Left ventricle myocardium inferior (tissue), 1 donor: ENCODE measurements at places on chromosomes 4 and X. TPM values are rescaled to one million over a fixed set of nuclear protein-coding genes. Genes with fewer than 3 reads are reported as not detected.
A peak's percentile ranks its signal among the peaks of the same experiment; 100 is the strongest.

The ZNF157 gene
- total RNA-seq, result not detected

The XAGE1B gene
- total RNA-seq, result not detected

The SH3D19 gene
- 121 TPM for total RNA-seq

The ADH1B gene
- total RNA-seq, result 91.9 TPM

The LINC00632 gene
- 123 TPM for total RNA-seq

The SHROOM3 gene
- 16.2 TPM for total RNA-seq

The PNMA6A gene
- total RNA-seq, result 1.4 TPM

- H3K4me1 ChIP-seq, result no peaks in the 10 kb centered on the region
- H3K36me3 ChIP-seq, result no peaks in the 10 kb centered on the region
- DNase-seq, result no peak
- H3K4me3 ChIP-seq, result no peak overlapping the region
Observed at GRCh38 chrX:9832811-9833210, 46.6 kb downstream of the SHROOM2 start.

DNA sequence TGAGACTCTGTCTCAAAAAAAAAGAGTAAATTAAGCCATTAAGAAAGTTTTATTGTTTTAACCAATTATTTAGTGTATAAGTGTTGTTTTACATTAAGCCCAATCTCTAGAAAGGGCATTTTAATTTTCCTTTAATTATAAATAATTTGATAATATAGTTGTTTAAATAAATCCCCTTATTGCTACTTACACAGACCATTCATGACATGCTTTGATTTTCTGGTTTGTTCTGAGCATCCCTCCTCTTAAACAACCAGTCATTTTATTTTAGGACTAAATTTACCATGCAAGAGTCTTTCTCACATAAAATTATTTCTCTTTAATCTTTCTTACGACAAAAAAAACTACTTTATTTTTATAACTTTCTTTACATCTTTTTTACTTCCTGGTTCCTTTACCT lies 23.5 kb upstream of the PAGE5 start:
- no peaks in the 10 kb centered on the region for H3K27me3 ChIP-seq
- no peak for DNase-seq
- no peaks in the 10 kb centered on the region for H3K4me1 ChIP-seq

- peaks cover 10% of the 10 kb centered on the region for H3K27me3 ChIP-seq
- no peaks in the 10 kb centered on the region for H3K4me1 ChIP-seq
- no peak for DNase-seq
- H3K4me3 ChIP-seq, result no peak overlapping the region
- no peaks in the 10 kb centered on the region for H3K36me3 ChIP-seq
- H3K27ac ChIP-seq, result no peak overlapping the region
Observed at GRCh38 chr4:165124488-165124887, 11.8 kb upstream of the TMEM192 start.

DNA sequence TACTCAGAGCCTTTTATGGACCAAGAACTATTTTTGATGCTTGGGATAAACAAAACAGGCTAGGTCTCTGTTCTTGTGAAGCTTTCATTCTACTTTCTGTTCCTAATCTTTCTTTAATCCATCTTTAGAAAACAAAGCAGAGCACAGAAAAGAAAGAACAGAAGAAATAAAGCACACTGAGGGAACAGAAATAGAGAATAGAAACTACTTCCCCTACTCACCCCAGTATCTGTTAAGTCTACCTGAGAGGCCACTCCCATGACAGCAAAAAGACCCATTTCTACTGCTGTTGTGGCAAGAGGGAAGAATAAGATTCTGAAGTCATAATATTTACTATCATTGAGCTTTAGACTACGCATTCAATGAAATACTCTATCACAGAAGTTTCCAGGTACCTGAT lies 9.2 kb downstream of the RFC1 start:
- H3K4me1 ChIP-seq, result peaks cover 25% of the 10 kb centered on the region
- no peaks in the 10 kb centered on the region for H3K27me3 ChIP-seq
- DNase-seq, result no peak

DNA sequence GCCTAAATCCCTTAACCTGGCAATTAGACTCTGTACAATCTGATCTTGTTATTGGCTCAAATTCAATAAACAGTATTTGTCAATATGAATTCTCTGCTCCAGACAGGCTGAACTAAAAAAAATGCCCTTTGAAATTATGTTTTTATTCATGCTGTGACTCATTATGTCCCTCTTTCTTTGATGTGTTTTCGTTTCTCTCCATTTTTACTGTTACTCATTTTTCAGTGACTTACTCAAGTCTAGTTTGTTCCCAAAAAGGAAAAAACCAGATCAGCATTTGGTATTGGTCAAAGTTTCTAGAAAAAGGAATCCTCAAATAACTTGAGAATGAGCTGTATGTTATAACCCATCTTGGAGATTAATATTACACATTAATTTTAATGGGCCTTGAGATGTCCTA lies 40.4 kb downstream of the UNC5C start:
- H3K27me3 ChIP-seq, result peaks cover 5% of the 10 kb centered on the region
- no peak for DNase-seq
- H3K4me3 ChIP-seq, result no peak overlapping the region

DNA sequence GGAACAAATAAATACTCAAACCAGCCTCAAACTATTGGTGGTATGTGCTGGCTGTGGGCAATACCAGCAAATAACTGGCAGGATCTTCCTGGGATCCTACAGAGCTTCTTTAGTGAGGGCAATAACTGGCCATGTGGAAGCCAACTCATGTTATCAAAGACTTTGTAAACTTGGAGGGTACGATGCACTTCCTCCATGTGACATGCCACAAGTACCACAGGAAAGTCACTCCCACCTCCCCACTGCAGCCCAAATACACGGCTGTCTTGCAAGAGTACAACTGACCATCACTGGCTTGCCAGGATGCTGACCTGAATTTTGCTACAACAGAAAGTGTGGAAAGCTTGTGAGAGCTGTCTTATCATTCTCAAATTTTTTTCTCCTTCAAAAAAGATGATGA lies 93.3 kb upstream of the MAML3 start:
- H3K36me3 ChIP-seq, result no peaks in the 10 kb centered on the region
- no peak overlapping the region for H3K4me3 ChIP-seq
- no peaks in the 10 kb centered on the region for H3K27me3 ChIP-seq
- DNase-seq, result no peak

- no peaks in the 10 kb centered on the region for H3K36me3 ChIP-seq
- no peak overlapping the region for H3K27ac ChIP-seq
- no peaks in the 10 kb centered on the region for H3K4me1 ChIP-seq
- H3K27me3 ChIP-seq, result no peaks in the 10 kb centered on the region
Observed at GRCh38 chr4:14824189-14824588, 178.1 kb upstream of the CPEB2 start.

GRCh38 chr4:4461850-4462249 lies 74.9 kb downstream of the NSG1 start:
- no peaks in the 10 kb centered on the region for H3K27me3 ChIP-seq
- H3K4me1 ChIP-seq, result no peaks in the 10 kb centered on the region
- no peak overlapping the region for H3K4me3 ChIP-seq
- no peak for DNase-seq

- no peak for DNase-seq
- no peaks in the 10 kb centered on the region for H3K27me3 ChIP-seq
- no peaks in the 10 kb centered on the region for H3K36me3 ChIP-seq
- H3K4me3 ChIP-seq, result no peak overlapping the region
Observed at GRCh38 chrX:3678328-3678727, 35.1 kb downstream of the PRKX start.

DNA sequence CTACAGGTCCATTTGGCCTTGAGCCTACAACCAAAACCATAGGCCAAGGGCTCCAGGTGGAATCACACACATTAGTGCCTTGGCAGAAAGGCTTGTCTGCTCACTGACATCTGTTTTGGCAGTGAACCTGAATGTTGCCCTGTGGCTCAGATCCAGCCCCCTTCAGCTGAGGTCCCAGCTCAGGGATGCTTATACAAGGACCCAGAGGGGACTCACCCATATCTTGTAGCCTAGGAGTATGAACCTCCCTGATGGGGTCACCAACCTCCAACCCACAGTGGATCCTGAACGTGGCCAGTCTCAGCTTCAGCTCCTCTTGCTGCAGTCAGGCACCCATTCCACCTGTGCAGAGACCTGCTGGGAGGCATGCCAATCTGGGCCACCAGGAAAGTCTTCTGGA lies 50.8 kb upstream of the HMX1 start:
- H3K4me3 ChIP-seq, result no peak overlapping the region
- H3K36me3 ChIP-seq, result no peaks in the 10 kb centered on the region
- H3K27ac ChIP-seq, result no peak overlapping the region
- H3K4me1 ChIP-seq, result no peaks in the 10 kb centered on the region
- no peak for DNase-seq

GRCh38 chr4:169179609-169180521 lies 90.9 kb downstream of the SH3RF1 start:
- DNase-seq, result no peak
- peak overlapping the region; percentile 21 for H3K27ac ChIP-seq
- no peak overlapping the region for H3K4me3 ChIP-seq
- H3K4me1 ChIP-seq, result peaks cover 13% of the 10 kb centered on the region
- H3K27me3 ChIP-seq, result no peaks in the 10 kb centered on the region

DNA sequence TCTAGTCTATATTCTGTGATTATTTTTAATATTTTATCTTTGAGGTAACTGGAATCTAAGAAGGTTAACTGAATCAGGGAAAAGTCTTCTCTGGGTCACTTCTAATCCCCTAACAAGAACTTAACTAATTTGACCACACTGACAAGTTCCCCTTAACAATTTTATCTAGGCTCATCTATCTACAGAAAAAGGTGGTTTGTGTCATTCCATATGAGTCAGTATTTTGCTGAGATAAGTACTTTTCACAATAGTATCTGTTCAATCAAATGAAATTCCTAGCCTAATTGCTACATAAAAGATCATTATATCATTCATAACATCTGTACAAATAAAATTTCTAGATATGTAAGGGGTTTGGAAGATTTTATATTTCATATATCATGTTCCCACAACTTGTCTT lies 45.6 kb downstream of the COL25A1 start:
- no peak for DNase-seq
- H3K36me3 ChIP-seq, result no peaks in the 10 kb centered on the region
- no peak overlapping the region for H3K4me3 ChIP-seq
- H3K27ac ChIP-seq, result no peak overlapping the region
- H3K4me1 ChIP-seq, result no peaks in the 10 kb centered on the region

- peaks cover under 1% of the 10 kb centered on the region for H3K4me1 ChIP-seq
- H3K36me3 ChIP-seq, result peaks cover 8% of the 10 kb centered on the region
- DNase-seq, result no peak
- no peak overlapping the region for H3K4me3 ChIP-seq
Observed at GRCh38 chrX:78133238-78133960, 6.1 kb downstream of the TAF9B start.

- no peaks in the 10 kb centered on the region for H3K27me3 ChIP-seq
- H3K4me1 ChIP-seq, result peaks cover 8% of the 10 kb centered on the region
- H3K4me3 ChIP-seq, result no peak overlapping the region
- DNase-seq, result no peak
- H3K36me3 ChIP-seq, result no peaks in the 10 kb centered on the region
Observed at GRCh38 chrX:40524423-40524822, 56.3 kb upstream of the ATP6AP2 start.

DNA sequence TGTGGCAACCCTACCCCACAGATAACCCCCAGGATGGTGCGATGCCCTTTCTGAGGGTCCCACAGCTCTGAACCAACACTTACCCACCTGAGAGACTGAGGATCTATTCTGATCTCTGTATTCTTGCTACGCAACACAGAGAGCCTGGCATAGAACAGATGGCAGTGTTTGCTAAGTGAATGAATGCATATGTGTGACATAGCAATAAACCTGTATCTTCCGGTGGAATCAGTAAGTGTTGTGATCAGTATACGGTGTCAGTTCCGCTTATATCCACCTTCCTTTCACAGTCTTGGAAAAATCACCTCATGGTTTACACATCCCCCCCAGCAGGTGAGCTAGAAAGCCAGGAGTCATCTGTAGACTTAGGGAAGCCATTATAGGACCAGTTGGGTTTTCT lies 5.9 kb upstream of the HSD17B10 start:
- peaks cover 13% of the 10 kb centered on the region for H3K4me1 ChIP-seq
- H3K27me3 ChIP-seq, result no peaks in the 10 kb centered on the region
- no peak for DNase-seq

DNA sequence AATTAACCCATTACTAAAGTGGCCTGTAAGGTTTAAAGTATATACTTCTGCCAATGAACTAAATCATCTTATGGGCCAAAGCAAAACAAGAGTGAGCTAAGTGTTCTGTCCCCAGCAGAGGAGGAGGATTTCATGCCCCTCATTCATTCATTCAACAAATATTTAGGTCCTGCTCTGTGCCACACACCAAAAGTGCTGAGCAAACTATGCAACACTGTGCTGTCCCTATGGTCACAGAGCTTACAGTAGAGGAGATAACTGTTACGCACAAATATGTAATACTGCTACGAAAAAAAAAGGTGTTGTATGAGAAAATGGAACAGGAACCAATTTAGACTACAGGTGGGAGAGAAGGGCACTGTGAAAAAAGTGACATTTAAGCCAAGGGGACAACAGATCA lies 1.7 kb downstream of the SH3KBP1 start:
- no peak for DNase-seq
- no peaks in the 10 kb centered on the region for H3K36me3 ChIP-seq
- H3K4me3 ChIP-seq, result peak overlapping the region; percentile 81
- H3K27me3 ChIP-seq, result no peaks in the 10 kb centered on the region

GRCh38 chr4:123415977-123416376 lies 19.4 kb downstream of the SPRY1 start:
- peaks cover 14% of the 10 kb centered on the region for H3K4me1 ChIP-seq
- H3K36me3 ChIP-seq, result no peaks in the 10 kb centered on the region
- DNase-seq, result no peak
- no peak overlapping the region for H3K27ac ChIP-seq
- no peak overlapping the region for H3K4me3 ChIP-seq

GRCh38 chrX:131917588-131917987 lies 105.5 kb upstream of the STK26 start:
- H3K27ac ChIP-seq, result no peak overlapping the region
- no peak overlapping the region for H3K4me3 ChIP-seq
- H3K36me3 ChIP-seq, result no peaks in the 10 kb centered on the region
- no peaks in the 10 kb centered on the region for H3K27me3 ChIP-seq
- no peaks in the 10 kb centered on the region for H3K4me1 ChIP-seq

- H3K27me3 ChIP-seq, result no peaks in the 10 kb centered on the region
- H3K4me3 ChIP-seq, result no peak overlapping the region
- DNase-seq, result no peak
Observed at GRCh38 chrX:15202454-15203177, 67.3 kb downstream of the ASB9 start.

GRCh38 chrX:2692221-2693112 lies 1.4 kb downstream of the CD99 start:
- no peaks in the 10 kb centered on the region for H3K36me3 ChIP-seq
- DNase-seq, result peak; percentile 63
- H3K27ac ChIP-seq, result peak overlapping the region; percentile 94

DNA sequence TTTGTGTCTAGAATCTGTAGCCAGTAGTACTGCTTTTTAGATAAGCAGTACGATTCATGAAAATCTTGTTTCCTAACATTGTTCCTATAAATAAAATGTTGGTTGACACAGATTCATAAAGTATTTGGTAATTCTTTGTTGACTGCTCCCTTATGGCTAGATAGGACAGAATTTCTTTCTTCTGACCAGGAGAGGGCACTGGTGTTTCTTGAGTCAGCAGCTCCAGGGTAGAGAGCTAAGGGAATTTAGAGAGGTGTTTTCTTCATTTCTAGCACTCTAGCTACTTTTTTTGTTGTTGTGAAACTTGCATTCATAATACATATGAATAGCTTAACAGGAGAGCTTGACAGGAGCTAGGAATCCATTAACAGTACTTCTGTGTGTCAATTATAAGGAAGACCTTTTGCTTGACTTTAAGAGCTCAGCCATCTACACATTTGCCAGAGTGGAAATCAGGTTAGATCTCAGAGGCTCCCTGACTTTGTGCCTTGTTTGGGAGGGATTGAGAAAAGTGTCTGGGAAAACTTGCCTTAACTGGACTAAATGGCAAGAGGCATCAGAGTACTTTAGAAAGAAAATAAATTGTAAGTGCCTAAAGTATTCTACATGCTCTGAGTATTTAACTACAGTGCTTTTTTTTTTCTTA lies 756.1 kb downstream of the SH3BGRL start:
- no peak for DNase-seq
- H3K27ac ChIP-seq, result no peak overlapping the region
